LHCN-M2 (cell line): ENCODE measurements at places on chromosomes 11 and 22. TPM values are rescaled to one million over a fixed set of nuclear protein-coding genes. Genes with fewer than 3 reads are reported as not detected.

- no peak for DNase-seq
Measured at GRCh38 chr11:134517621-134518293, 105.7 kb upstream of the B3GAT1 start.

DNA sequence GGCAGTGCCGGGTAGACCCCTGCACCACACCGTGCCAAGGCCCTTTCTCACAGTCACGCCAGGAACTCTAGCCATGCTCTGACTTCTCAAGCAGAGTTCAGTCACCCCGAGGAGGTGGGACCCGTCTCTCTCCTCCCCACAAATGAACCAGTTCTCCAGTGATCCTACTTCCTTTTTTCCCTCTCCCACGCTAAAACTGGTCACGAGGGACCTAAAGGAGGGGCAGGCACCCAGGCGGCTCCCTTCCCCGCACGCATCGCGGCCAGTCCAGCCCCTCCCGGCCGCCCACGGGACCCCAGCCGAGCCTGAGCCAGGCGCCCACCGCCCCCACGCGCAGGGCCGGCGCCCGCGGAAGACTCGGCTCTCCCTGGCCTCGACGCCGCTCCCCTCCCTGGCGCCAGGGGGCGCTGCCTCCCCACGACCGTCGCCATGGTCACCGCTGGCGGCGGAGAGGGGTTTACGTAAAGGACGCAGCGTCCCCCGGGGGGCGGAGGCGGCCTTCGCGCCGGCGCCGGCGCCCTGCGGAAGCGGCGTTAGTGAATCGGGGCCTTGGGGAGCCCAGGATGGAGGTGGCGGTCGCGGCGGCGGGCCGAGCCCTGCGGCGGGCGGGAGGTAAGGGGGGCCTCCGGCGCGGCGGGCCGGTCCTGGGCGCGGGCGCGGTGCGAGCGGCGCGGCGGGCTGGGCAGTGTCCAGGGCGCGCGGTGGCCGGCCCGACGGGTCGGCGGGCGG lies at the start of gene DAGLA:
Gene DAGLA (plus strand): TSS at position 499 of the 729 bp plus-strand sequence. CDS start 39,765 bp downstream, outside the sequence.
- peak; percentile 52 for DNase-seq

DNA sequence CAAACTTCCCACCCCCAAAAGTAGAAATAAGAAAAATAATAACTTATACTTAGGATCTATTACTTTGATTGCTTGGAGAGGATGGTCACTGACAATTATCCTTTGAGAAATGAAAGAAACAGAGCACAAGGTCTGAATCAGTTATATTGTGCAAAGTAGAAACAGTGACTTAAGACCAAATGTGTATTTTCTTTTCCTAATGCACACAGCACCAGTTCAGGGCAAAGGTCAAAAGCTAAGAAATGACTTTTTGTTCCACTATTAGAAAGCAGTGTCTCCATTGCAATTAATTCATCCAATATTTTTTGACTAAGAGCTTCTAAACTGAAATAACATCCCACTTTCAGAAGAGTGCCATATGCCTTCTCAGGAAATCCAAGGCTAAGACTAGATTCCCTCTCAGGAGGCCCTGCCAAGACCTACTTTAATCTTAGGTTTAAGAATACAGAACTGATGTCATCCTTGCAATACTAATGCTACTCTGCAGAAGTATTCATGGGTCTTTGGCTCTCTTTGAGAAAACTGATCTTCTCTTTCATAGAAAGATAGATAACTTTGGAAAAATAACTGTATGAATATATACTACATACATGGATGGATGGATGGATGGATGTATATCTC lies 147.0 kb downstream of the APOL5 start:
- peak; percentile 11 for DNase-seq

DNA sequence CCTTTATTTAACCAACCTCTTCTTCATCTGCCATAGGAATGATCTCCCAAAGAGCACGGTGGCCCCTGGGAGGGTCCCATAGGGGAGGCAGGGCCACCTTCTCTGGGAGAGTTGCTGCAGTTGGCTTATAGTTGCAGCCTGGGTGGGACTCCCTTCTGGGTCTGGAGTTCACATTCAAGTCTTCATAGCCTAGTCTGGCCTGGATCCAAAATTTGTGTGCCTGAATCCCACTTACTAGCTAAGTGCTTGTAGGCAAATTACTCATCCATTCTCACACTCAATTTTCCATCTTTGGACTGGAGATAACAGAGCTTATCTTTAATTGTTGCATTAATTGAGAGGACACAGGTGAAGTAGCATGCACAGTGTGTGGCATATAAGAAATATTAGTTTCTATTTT lies 163.6 kb downstream of the GRIK4 start:
- DNase-seq = no peak

- DNase-seq = no peak
Measured at GRCh38 chr11:21428796-21429195, 759.4 kb downstream of the NELL1 start.

Gene TEX54
- not detected in 2 replicates for total RNA-seq
